ENCODE measurements at places on chromosomes 3 and 15.

- DNase-seq = no peak
These were observed 103.3 kb downstream of the WDR76 start for GRCh38 chr15:43930079-43930478.

GRCh38 chr3:106349191-106349881 lies 480.5 kb upstream of the CBLB start:
- DNase-seq = no peak

GRCh38 chr15:63351170-63351569 lies 30.5 kb downstream of the CA12 start:
- no peak for DNase-seq

DNA sequence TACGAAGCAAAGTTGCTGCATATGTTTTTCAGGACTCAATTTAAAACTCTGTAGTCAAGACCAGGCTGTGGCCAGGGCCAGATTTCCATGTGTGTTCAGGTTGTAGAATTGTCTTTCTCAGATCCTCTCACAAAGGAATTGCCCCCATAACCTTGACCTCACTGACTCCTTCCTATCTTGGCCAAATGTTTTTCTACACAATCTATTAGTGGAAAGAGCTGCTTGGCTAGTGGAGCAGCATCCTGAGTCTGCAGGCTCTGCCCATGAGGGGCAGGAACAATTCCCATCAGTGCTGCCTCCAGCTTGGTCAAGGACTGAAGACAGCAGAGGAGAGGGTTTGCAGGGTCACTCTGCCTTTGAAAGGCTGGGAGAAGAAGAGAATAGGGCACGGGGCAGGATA lies 6.9 kb upstream of the TBC1D21 start:
- DNase-seq = no peak

- DNase-seq = no peak
These were observed 68.8 kb upstream of the TMEM115 start for GRCh38 chr3:50428007-50428633.

All from NCI-H146 (cell line).